Gastrocnemius medialis (tissue), 4 donors: ENCODE measurements at places on chromosomes 16 and 17. TPM values are rescaled to one million over a fixed set of nuclear protein-coding genes. Genes with fewer than 3 reads are reported as not detected.

GRCh38 chr17:72617557-72617956, 474.9 kb downstream of the SLC39A11 start:
- no peak for DNase-seq

- peak; percentile 51 for DNase-seq
These were observed at the start of gene NHLRC4 for GRCh38 chr16:566475-567372. Gene NHLRC4, plus strand, starts transcription at chr16:567005. Its CDS starts 1,043 bp downstream, at chr16:568048.

DNA sequence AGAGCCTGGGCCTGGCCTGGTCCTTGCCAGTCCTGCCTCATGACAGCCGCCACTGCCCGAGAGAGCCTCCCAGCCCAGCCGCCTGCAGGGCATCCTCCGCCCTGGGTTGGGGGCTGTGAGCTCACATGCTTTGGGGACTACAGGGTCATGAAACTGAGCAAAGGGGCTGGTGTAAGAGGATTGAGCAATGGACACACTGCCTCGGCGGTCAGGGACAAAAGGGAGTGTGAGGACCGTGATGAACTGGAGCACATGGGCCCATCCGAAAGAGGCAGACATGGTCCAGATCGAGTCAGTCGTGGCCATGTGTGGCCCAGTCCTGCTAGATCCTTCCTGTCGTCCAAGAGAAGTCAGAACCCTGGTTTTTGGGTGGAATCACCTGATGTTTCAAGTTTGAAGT, 52.3 kb downstream of the GSG1L start:
- no peak for DNase-seq

DNA sequence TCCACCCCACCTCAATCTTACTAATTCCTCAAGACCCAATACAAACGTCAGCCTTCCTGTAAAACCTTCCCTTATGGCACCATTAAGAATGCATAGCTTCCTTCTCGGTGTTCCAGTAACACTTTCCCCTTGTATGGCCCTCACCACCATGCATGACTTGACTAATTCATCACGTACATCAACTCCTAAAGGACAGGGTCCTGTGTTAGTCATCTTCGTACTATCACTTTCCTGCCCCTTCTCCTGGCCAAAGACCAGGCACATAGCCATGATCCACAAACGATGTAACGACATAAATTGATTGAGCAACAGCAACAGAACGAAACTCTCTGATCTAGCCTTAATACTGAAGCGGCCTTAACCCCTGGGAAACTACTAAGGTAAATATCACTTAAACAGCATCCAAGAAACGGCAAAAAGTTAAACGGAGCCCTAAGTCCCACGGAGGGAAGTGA, 612 bp downstream of the PSMD12 start:
- DNase-seq: peak; percentile 60

The KRTAP4-9 gene
- total RNA-seq: not detected

The SPATA33 gene
- 2.6 TPM for total RNA-seq
